ENCODE measurements at places on chromosomes 7 and 10.

DNA sequence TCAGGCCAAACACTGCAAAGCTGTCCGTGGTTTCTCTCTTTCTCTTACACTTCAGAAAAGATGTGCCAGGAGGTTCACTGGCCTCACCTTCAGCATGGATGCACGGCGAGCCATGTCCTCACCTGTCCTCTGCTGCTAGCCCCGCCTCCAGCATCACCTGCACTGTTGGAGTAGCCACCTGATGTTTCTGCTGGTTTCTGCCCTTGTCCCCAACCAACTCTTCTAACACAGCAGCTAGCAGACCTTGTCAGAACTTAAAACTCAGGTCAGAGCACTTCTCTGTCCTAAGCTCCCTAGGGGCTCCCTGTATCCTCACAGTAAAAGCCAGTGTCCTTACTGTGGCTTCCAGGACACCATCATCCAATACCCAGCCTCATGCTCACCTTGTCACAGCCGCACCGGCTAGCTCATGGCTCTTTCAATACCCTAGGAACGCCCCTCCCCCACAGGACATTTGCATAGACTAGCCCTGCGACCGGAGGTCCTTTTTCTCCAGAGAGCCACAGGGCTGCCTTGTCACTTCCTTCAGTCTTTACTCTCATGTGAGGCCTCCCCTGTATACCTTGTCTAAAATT lies 15.2 kb downstream of the PALD1 start:
- no peak for DNase-seq

DNA sequence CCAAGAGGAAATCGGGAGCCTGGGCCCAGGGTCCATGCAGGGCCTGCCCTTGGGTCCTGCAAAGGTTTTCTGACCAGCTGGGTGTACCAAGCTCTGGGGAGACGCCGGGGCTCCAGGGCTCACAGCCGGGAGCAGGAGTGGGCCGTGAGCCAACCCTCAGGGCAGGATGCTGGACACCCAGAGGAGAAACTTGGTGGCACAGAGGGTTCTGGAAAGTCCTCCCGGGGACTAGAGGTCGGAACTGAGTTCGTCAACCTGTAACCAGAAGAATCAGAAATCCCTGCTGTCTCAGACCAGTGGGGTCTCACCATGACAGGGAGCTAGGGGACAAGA lies 29.2 kb upstream of the PPP2R2D start:
- no peak for DNase-seq

DNA sequence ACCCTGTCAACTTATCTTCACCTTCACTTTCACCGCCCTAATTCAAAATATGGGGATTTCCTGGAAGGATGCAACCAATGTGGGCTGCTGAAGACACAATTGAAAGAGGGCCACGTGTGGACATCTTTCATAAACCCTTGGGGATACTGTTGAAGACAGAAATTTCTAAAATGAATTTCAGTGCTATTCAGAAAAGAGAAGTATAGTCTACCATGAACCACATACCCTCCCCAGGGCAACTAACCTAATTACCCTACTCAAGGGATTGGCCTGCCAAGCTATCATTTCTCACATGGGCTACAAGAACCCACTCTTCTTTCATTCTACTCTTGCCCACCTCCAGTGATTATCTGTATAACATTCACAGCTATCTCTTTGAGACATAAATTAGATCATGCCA lies 226.0 kb downstream of the PHTF2 start:
- DNase-seq: no peak

DNA sequence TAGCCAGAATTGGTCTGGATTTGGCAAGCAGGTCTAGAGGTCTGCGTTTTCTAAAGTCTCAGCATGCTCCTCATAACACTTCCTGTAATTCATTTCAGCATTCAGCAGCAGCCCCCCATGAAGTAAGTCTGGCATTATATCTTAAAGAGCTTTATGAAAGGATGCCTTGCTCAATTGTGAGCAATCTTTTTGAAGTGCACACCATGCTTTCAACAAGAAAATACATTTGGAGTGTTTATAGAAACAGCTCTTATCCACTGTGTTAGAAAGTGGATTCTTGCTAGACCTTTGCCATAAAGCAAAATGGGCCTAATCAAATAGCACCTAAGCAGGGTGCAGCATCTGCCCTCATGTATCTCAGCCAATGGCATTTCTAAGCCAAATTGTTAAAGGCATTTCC lies 378.0 kb upstream of the AKR1E2 start:
- DNase-seq: no peak

DNA sequence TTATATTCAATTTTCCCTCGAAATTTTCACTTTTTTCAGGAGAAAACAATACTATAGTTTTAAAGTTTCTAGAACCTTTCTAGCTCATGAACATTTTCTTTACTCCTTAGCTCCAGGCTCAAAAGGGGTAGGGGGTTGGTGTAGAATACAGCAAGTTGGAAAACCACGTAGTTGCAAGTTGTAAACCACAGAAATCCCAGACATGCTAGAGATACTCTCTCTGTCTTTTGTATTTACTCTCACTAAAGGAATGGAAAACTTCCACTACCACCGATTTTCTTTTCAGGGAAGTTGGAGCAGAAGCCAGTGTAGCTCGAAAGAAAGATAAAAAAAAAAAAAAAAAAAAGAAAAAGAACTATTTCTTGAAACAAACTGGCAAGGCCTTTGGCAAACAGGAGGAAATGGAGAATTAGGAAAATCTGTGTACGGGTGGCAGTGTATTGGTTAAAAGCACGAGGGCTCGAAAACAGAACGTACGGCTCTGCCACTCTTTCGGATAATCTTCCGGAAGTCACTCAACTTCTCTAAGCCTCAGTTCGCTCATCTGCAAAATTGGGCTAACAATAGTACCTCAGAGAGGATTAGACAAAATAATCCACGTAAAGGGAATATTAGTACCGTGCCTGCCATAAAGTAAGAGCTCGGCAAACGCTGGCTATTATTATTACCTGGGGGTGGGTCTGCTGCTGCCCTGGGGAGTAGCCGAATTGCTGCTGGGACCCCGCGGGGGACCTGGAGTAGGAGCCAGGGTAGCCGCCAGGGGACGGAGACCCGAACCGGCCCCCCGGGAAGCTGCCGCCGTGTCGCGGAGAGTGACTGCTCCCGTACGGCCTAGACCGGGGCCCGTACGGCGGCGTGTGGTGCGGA lies 628 bp downstream of the MPLKIP start:
- no peak for DNase-seq

DNA sequence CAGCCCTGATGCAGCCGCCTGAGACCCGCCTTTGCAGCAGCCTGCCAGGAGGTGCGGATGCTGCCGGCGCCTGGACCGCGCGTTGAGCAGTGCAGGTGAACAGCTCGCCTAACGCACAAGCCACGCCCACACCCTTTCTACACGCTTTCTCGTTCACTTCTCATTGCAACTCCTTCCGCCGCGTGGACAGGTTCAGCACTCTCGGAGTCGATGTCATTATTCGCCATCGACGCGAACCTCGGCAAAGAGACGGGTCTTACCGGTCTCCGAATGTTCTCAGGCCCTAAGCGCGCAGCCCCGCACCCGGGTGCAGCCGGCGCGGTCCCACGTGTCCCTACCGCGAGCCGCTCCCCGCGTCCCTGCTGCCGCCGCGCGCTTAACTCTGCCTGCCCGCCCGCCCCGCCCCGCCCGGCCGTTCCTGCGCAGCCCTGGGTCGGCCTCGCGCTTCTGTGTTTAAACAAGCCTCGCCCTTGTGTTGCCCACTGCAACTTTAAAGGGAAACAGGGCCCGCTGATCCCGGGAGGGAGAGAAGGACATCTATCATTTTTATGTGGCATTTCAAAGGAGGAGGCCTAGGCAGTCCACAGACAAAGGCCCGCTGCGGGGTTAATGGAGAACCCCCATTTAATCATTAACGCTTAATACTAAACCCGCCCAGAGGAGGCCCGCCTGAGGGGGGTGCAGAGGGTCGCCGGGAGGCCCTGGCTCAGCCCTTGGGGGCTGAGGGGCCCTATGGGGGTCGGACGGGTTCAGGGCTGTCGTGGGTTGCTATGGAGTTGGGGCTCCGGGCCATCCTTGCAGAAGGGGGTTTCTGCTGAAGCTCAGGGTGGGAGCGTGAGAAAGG lies 128.5 kb downstream of the WDR11 start:
- DNase-seq: peak; percentile 20

- DNase-seq: no peak
Measured at GRCh38 chr7:70131817-70132216, 533.5 kb downstream of the AUTS2 start.

DNA sequence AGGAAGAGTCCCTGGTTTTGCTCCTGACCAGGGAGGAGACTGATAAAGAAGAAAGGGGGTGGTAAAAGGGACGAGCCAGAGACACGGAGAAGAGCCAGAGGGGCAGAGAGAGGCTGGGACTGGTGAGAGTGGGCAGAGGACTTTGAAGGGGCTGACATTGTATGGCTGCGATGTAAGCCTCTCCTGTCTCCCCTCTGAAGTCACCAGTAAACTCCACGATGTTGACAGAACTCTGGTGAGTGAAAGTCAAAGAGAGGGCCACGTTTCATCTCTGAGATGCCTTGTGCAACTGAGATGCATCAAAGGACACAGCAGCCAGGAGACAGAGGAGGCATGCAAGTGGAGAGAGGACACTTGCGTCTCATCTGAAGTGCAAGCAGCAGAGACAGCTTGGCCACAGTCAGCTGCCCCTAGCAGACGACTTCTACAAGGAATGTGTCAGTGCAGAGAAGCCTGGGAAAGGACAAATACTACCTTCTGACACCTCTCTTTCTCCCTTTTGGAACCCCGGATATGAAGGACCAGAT lies 54.3 kb downstream of the SMKR1 start:
- no peak for DNase-seq

GRCh38 chr7:3781607-3782006 lies 480.6 kb downstream of the SDK1 start:
- no peak for DNase-seq

DNA sequence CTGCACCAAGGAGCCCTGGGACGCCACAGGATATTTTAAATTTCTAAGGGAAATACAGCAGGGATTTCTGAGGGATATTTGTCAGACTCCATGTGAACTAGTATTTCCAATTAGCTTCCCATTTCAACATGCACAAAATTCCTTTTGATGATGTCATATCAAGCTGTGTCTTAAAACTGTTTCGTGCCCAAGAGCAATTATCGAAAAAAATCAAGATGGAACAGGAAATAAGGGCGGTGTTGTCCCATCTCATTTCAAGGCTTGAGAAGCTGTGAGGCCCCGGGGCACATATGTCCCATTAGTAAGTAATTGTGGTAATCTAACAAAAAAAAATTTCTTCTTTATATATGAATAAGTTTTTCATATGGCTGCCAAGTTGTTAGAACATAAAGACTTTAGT lies 47.4 kb downstream of the PPP1R17 start:
- no peak for DNase-seq

- DNase-seq: no peak
Measured at GRCh38 chr10:121880895-121881294, 46.9 kb downstream of the ATE1 start.

DNA sequence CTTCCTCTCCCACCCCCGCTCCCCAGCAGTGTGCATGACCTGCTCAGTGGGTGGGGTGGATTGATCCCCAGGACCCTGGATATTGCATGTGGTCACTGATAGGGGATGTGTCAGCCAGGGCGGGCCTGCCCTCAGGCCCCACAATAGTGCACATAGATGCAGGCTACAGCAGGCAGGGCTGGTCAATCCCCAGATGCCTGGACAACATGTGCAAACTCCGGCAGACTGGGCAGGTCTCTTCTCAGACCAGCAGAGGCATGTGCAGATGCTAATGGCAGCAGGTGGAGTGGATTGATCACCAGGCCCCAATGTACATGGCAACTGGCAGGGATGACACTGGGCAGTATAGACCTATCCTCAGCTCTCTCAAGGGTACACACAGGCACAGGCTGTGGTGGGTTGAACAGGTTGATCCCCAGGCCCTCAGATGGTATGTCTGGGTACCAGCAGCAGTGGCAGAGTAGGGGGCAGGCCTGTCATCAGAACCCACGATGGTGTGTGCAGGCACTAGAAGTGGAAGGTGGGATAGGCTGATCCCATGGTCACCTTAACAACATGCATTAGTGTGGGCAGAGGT lies 98.6 kb downstream of the LANCL2 start:
- no peak for DNase-seq

DNA sequence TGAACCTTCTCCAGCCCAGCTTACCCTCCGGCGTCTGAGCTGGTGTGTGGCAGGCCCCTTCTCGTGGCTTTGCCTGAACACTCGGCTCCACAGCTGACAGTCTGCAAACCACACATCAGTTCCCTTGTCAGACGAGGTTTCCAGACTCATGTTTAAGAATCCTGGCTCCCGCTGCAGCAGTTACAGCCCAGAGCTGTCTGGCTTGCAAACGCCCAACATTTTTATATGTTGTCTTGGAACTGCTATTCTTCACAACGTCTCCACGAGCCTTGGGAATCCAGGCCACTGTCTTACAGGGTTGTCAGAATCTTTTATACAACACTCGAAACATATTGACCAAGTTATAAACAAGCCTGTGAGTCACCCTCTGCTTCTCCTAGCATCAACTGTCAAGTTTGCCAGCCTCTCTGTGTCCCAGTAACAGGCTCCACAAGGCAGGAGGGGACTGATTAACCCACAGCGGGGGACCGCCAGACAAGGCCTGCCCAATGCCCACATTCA lies 68.1 kb downstream of the TNS3 start:
- no peak for DNase-seq

GRCh38 chr10:63713191-63714144 lies 192.3 kb downstream of the REEP3 start:
- peak; percentile 91 for DNase-seq

DNA sequence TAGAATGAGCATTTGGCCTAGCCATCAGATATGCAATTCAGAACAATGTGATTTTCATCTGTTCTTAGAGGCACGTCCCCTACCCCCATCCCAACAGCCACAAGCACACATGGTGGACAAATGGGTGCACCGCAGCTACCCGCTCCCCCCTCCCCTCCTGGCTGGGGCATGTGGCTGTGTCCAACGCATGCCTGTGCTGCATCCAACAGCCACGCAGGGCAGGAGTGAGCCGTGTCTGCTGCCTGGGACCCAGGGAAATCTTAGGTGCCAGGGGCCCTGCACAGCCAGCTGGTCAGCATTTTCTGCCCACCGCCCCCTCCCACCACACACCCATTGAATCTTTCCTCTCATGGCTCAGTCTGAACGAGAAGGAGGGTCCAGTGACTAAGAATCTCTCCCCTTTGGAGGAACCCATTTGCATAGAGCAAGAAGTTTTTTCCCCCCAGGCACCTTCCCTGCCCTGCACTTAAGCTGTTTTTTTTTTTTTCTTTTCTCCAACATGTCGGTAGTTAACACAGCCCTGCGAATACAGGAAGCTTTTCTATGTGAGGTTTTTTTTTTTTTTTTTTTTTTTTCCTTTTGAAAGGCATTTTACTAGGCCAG lies 138.9 kb downstream of the WDR11 start:
- no peak for DNase-seq

DNA sequence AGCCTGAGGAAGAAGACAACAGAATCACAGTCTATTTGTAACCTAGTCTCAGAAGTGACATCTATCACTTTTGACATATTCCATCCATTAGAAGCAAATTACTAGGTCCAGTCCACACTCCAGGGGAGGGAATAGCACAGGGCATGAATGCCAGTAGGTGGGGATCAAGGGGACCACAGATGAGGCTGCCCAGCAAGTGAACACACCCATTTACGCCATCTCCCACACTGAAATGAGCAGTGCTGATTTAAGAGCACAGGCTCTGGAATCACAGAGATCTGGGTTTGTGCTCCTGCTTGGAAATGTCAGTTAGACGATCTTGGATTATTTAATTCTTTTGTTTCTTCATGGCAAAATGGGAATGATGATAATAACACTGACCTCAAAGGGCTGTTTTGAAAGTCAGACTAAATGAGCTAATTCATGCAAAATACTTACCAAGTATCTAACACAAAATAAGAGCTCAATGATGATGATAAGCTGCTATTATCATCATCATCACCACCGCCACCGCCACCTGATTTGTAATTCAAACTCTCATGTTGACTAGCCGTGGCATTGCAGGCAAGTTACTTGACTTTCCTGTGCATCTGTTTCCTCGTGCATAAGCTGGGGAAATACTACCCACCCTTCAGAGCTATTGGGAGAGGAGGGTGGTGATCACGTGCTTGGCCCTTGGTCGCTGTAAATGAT lies 138.9 kb upstream of the KLF14 start:
- DNase-seq: no peak
